Lower leg skin (tissue), 4 donors: ENCODE measurements at places on chromosomes 13 and 19. TPM values are rescaled to one million over a fixed set of nuclear protein-coding genes. Genes with fewer than 3 reads are reported as not detected.

Gene ANKRD24
- not detected for total RNA-seq

Gene PROZ
- total RNA-seq, result not detected

Gene LILRA2
- 0.17 TPM for total RNA-seq

Gene PSG4
- total RNA-seq, result 21.8 TPM

Gene RXFP2
- total RNA-seq, result not detected

DNA sequence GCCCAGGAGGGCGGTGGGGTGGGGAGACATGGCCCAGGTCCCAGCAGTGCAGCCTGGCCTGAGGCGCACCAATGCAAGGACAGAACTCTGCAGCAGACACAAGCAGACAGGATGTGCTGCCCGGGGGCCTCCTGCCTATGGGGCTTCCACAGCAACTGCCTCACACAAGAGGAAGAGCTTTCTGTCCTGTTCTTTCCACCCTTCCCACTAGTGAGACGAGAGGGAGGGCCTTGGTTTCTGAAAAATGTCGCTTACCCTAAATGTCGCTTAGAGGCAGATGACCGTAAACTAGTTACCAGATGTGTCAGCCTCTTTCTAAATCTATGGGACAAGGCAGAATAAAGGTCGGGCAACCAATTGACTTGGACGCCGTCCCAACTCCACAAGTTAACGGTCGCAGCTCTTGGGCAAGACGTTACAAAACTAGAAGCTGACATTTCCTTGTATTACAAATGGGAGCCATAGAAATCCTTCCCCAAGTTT is at the start of gene LAIR1:
Gene LAIR1 (minus strand): TSS at position 157 of the 483 bp plus-strand sequence. CDS start 127 bp downstream, at position 30.
- DNase-seq, result no peak

- DNase-seq, result no peak
Measured at GRCh38 chr19:11017275-11018035, 56.6 kb downstream of the SMARCA4 start.

GRCh38 chr13:48234566-48235340 is 1.7 kb downstream of the ITM2B start:
- DNase-seq, result no peak

GRCh38 chr19:771332-771785 is 20.4 kb downstream of the MISP start:
- no peak for DNase-seq

DNA sequence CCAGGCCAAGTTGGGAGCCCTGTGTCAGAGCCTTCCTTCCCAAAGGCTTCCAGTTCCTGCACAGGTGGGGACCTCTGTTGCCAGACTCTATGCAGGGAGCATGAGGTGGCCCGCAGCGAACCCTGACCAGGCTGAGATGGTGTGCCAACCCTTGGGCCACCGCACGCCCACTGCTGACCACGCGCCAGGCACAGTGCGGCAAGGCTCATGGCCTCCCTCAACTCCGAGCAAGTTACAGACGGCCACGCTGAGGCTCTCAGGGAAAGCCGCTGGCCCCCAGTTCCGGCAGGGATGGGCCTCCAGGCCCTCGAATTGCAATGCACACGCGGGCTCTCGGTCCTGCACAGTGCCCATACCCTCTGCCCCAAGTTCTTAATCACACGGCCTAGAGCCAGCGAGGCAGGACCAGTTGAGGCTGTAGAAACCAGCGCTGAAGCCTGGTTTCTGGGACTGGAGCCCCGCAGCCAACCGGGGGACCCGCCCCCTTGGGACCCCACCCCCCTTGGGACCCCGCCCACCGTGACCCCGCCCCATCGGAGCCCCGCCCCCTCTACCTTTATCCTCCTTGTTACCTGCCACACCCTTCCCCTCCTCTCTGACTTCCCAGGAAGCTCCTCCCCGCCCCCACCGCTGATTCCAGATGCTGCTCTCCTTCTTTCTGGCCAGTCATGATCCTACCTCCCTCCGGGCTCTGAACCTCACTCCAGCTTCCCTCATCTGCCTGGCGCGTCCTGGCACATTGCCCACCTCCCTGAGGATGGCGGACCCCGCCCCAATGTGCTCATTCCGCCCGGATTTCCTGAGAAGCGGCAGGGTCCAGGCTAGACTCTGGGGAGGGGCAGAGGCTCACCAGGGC is 6.0 kb downstream of the PEX11G start:
- no peak for DNase-seq

DNA sequence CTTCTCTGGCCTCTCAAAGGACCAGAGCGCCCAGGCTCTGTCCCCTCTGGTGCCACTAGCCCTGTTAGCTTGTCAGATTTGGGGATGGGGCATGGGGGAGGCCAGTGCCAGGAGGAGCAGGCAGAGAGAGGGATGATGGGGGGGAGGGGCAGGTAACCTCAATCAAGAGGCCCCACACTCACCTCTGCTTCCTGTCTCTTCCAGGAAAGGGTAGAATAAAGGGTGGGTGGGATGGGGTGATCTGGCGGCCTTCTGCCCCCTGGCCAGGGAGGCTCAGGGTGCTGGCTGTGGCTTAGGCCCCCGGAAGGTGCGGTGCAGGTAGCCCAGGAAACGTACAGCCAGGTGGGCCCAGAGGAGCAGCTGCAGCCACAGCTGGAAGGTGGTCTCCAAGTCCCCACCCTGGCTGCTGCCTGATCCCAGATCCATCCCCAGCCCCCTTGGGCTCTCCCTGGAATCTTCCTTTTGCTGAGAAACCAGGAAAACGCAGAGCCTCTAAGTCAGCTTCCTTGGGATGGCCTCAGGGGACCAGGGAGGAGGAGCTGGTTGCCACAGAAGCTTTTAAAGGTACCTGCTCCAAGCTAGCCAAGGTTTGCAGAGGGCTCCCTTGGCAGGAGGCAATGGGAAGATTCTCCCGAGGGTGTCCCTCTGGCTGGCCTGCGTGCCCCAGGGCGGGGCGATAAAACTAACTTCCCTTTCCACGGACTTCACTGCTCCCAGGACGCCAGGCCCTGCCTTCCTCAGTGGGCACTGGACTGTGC is 5.3 kb downstream of the PRKACA start:
- no peak for DNase-seq

DNA sequence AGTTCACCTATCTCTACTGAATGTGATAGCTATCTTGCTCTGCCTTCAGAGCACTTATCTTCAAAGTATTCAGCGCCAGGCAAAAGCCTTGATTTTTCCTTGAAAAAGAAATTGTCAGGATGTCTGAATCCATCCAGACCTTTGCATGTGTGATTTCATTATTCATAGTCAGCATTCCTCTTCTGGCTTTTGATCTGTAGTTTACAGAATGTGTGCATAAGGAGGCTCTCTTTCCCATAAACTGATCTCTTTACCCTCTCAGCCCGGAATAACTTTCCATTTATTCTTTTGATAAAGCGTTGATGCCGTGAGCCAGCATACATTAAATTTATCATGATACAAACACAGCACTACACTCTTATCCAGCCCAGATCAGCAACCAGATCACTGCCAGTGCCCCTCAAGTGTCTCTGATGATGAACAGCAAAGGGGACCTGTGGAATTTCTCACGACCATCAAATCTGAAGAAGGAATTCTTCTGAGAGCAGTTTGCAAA is 130.8 kb downstream of the DNAJC15 start:
- no peak for DNase-seq

DNA sequence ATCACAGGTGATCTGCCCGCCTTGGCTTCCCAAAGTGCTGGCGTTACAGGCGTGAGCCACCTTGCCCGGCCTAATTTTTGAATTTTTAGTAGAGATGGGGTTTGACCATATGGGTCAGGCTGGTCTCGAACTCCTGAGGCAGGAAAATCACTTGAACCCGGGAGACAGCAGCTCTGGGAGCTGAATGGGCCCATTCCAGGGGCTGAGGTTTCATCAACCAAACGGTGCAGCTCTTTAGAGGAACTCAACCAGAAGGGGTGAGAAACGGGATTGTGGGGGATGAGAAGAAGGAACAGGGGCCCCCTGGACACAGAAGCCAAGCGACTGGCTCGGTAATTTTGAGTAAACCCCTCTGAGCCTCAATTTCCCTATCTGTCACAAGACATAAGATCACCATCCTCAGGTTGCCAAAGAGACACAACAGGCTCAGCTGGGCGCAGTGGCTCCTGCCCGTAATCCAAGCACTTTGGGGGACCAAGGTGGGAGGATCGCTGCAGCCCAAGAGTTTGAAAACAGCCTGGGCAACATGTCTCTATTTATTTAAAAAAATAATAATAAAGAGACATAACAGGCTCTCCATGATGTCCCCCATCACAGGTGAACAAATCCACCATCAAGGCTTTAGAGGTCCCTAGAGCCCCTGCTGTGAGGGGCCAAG is 562 bp downstream of the IQCN start:
- no peak for DNase-seq

DNA sequence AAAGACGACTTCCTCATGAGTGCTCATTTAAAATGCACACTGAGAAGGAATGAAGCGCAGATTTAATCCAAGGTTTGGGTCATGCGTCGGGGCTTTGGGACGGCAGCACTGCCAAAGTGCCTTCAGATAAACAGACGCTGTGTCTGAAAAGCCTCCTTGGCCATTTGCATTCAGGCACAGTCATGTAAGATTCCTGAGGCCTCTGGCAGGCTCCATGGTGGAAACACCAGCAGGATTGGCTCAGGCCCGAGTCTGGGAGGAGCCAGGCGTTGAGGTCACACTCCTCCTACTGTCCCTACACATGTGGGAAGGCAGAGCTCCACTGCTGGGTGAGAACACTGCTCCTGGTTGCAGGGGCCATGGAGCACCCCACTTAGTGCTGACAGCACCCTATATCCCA is 113.3 kb upstream of the KL start:
- peak; percentile 91 for DNase-seq

DNA sequence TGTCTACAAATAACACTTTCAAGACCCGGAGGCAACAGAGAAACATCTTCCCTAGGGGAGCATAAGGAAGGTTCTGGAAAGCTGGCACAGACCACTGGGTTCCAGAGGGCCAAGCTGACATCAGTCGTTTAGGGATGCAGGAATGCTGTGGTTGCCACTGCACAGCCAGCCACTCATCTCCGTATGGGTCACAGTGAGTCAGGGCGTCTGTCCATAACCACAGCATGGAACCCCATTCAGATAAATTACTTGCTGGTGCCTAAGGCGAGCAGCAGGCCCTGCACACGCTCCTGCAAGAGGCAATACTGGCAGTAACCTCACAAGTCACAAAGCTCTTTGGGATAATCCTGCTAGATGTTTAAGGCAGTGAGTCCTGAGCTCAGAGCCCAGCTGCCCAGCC is 140.9 kb upstream of the UBL3 start:
- no peak for DNase-seq

DNA sequence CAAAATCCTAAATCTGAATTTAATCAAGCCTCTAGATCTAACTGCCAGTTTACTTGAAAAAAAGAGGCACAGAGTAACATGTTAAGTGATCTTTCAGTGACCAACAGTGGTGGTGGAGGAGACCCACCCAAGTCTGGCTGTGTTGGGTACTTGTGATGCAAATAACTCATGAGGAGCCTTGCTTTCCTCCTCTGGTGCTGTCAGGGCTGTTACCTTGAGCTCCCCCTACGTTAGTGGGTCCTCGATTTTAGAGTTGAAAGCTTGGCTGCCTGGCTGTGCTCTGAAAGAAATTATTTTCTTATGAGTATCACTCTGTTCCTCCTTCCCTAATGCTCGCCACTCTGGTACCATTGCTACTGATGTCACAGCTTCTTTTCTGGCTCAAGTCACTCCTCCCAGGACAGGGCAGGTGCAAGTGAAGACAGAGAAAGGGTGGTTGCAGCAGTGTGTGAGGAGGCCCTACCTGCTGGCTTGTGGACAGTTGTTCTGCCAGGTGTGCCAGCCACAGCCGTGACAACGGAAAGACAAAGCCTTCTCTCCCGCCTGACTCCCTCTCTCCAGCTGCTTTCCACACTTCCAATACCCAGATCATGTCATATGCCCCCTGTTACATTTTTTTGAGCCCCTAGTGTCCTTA is 6.5 kb upstream of the SUPT20H start:
- no peak for DNase-seq

DNA sequence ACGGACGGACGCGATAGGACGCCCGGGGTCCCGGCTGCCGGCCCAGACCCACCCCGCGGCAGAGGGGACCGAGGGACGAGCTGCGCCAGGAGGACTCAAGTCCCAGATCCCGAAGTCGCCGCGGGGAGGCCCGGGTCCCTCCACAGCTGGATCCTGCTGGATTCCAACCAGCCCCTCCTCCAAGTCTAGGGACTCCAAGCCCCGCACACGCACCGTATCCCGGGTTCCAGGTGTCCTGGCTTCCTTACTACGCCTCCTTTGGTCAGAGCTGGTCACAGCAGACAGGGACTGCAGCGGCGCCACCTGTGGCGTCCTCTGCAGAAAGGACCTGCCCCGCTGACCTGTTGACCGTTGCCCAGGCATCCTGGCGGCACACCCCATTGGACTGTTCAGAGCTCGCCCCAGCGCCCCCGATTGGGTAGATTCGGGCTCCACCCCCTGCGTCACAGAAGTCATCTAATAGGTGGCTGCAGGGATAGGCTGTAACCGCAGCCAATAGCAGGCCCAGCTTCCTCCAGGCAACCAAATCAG is 29.0 kb upstream of the ZNF709 start:
- no peak for DNase-seq

DNA sequence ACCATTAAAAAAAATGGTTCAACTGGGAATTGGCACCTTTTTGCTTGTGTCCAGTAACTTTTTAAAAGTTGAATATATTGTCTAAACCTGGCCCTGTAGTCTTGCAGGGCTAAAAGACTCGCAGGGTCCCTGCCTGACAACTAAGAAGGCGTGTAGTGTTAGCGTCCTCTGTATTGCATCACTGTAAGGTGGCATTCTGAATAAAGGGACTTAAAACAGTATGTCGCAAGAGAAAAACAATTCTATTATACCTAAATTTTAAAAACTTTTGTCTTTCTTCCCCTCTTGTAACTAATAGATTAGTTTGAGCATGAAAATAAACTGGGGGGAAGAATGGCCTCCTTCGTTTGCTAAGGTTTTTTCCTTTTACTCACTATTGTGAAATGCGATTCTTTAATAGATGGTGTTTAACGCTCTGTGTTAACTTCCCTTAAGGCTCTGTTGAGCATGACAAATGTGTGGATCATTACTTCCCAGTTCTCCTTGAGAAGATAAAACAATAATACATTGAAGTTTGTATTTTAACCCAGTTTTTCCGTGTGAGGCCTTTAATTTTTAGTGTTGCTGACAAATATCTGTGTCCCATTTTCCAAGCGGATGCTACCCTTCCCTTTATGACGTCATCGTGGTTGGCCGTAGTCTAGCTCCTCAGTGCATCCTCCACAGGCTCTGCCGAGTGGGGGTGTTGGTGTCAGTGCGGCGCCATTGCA is 134.6 kb downstream of the KATNAL1 start:
- no peak for DNase-seq

DNA sequence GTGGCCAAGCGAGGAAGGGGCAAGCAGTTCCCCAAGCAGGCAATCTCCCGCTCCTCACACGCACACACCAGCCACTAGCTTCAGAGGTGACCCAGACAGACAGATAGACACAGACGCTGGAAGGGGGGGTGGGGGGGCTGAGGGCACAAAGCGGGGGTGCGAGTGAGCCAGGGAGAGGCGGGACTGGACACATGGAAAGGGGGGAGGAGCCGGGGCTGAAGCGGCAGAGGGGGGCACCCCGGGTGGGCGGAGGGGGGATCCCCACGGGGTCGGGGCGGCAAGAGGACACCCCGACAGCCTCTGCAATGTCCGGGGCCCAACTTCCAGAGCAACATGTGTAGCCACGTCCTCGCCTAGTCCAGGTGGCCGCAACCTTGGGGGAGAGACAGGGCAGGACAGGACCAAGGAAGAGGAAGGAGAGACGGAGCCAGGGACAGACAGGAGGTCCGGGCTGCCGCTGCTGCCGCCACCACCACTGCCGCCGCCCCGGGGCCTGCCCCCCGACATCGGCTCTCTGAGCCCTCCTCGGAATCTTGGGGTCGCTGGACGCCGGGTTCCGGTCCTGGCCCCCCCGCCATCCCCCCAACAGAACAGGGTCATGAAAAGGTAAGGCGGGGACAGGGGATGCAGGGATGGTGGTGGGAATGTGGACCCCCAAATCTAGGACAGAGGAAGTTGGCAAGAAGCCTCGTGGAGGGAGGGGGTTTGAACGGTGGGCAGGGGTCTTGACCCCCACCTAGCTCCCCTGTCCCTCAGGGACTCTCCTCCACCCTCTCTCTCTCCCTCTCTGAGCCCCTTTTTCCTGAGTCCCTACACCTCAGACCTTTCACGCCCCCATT is 1.1 kb downstream of the GRIN2D start:
- no peak for DNase-seq
